SIG-M5 (cell line): ENCODE measurements at places on chromosomes 1 and 21.

- DNase-seq: no peak
Observed at GRCh38 chr1:61403679-61404596, 321.0 kb downstream of the TM2D1 start.

GRCh38 chr1:161082996-161083747 is 6.2 kb downstream of the NECTIN4 start:
- no peak for DNase-seq

- no peak for DNase-seq
Observed at GRCh38 chr1:234106032-234106431, 201.6 kb downstream of the SLC35F3 start.

- no peak for DNase-seq
Observed at GRCh38 chr1:48676822-48677221, 99.9 kb downstream of the BEND5 start.

- no peak for DNase-seq
Observed at GRCh38 chr1:175978926-175979325, 228.2 kb downstream of the COP1 start.

GRCh38 chr1:118184739-118185083 is 317 bp downstream of the SPAG17 start:
- DNase-seq: no peak

DNA sequence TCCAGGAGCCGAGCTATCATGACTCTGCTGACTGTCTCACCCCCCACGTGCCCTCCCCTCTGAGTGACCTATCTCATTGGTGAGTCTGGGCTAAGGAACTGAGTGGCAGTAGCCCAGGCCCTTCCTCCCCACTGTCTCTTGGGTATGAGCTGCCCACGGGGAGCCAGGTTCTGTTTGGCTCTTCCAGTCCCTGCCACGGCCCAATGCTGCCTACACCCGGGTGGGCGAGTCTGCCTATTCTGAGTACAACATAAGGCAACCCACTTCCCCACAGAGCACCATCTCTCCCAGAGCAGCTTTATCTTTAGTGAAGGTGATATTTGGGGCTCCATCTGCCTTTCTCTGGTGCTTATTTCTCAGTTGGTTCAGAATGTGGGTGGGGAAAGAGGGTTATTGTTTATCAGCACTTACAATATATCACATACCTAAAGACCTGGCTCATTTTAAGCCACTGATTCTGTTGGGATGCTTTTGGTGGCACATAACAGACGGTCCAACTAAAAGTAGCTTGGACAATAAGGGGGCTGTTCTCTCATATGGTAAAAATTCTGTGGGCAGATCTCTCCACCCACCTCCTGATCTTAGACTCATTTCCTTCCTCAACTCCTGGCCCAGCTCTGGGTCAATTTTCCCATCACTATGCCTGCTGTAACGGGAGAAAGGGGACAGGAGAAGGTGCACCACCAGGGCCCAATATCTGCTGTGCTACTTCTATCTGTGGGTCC is 27.7 kb upstream of the VWA5B1 start:
- DNase-seq: no peak

- DNase-seq: no peak
Observed at GRCh38 chr1:53207726-53208125, 11.1 kb downstream of the CPT2 start.

DNA sequence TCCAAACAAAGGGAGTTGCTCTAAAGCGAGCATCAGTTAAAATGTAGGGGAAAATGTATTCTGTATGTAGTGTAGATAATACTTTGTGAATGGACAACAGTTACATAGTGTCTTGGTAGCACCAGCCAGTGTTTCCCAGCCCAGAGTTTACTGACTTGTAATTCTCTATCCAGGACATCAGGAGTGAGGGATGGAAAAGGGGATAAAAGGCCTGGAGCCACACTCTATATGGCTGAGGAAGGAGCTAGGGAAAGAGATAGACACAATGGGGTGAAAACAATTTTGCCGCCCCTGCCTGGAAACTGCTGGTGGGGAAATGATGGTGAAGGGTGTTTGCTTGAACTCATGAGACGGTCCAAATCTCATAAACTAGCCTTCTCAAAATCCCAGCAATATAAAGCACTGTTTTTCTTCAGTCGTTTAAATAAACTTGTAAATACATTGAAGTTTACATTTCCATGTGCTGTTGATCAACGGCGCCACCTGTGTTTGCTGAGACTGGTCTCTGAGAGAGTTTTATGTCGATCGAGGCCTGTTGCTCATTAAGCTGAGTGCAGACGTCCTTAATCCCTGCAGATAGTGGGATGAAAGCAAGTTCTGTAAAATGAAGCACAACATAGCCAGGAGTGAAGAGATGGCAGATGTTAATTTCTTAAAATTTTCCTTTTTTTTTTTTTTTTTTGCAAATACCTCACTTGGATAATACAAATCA is 27.9 kb upstream of the AGO1 start:
- no peak for DNase-seq

DNA sequence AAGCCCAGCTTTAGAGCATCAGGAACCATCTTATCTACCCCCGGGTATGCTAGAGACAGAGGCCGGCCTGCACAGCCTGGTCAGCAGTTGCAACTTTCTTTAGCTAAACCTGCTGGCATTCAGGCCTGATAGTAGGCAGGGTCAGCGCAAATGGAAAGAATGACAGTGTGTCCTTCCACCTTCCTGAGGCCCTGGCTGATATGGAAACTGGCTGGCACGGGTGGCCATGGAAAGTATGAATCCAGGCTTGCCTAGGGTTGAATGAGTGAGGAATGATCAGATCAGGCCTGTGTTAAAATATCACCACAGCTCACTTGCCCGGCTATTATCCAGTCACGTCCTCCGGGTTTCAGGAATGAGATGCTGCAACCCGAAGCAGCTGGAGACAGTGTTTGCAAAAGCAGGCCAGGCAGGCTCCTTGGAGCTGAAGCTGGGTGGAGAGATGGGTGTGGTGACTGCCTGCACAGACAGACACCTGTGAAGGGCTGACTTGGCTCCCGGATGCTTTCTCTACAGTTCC is 34.7 kb downstream of the RCAN1 start:
- DNase-seq: no peak

GRCh38 chr1:18819986-18820790 is 39.3 kb downstream of the TAS1R2 start:
- DNase-seq: no peak

DNA sequence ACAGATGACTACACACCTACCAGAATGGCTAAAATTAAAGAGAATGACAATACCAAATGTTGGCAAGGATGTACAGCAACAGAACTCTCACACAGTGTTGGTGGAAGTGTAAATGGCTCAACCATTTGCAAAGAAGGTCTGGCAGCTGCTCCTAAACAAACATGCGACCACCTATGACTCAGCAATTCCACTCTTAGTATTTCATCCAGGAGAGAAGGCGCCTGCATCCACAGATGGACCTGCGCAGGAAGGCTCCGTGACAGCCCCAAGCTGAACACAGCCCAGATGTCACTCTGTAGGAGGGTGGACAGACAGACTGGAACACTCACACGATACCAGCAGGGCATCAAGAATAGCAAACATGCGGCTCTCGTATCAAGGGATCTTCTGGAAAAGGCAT is 6.7 kb downstream of the PTTG1IP start:
- DNase-seq: no peak

DNA sequence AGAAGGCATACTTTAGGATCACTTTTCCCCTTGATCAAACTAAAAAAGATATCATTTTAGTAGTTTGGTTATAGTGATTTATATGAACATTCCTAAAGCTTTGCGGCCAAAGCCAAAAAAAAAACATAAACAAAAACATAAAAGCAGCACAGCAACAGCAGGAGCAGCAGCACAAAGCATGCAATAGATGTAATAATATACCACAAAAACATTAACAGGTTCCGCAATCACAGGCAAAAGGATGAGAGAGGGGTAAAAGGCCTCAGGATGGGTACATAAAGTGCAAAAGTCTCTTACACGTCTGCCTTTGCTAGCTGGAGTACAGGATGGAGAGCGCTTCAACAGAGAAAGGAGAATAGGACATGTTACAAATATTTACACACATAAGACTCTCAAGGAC is 119.0 kb downstream of the COQ8A start:
- no peak for DNase-seq

DNA sequence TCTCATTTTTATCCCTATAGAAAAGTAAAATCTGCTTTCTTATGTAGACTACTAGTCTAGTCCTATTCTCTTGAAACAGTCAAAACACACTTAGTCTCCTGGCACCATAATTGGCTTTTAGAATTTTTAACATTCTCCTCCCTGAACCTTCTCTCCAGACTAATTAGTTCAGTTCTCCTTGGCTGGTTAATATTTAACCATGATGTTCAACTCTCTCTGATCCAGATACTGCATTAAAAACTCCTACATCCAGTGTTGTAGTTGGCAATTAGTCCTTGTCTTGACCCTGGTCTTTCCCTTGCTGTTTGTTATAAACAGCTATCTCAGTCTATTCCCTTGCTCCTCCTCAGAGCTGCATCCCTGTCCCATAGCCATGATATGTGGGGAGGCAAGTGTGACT is 422.9 kb upstream of the BEND5 start:
- no peak for DNase-seq

DNA sequence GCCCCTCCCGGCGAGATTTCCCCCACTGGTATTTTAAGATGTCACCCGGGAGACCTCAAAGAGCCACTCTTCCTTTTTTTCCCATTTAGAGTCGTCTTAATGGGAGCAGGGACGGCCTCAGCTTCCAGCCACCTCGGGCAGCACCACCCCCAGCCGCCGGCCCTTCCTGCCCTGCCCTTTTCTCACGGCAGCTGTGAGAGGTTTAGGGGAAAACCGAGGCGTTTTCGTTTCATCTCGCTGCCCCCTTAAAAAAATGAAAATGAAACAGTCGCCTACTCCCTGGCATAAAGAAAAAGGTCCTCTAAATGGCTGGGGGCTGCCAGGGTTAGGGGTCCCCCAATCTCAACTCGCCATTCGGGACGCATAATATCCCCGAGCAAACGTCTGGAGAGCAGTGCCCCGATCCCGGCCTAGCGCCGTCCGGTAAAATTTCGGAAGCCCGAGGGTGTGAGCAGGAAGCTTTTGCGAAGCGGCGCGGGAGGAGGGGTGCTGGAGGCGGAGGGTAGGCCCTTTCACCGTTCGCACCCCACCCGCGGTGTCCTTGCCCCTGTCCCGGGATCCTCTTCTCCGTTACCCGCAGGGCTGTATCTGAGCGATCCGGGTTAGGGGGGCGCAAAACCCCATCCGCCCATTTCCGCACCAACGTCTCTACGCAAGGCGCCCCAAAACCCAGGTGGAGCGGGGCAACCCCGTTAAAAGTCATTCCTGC is 1.2 kb downstream of the RUNX3 start:
- DNase-seq: no peak

GRCh38 chr1:169809370-169810095 is 14.8 kb upstream of the METTL18 start:
- DNase-seq: no peak

DNA sequence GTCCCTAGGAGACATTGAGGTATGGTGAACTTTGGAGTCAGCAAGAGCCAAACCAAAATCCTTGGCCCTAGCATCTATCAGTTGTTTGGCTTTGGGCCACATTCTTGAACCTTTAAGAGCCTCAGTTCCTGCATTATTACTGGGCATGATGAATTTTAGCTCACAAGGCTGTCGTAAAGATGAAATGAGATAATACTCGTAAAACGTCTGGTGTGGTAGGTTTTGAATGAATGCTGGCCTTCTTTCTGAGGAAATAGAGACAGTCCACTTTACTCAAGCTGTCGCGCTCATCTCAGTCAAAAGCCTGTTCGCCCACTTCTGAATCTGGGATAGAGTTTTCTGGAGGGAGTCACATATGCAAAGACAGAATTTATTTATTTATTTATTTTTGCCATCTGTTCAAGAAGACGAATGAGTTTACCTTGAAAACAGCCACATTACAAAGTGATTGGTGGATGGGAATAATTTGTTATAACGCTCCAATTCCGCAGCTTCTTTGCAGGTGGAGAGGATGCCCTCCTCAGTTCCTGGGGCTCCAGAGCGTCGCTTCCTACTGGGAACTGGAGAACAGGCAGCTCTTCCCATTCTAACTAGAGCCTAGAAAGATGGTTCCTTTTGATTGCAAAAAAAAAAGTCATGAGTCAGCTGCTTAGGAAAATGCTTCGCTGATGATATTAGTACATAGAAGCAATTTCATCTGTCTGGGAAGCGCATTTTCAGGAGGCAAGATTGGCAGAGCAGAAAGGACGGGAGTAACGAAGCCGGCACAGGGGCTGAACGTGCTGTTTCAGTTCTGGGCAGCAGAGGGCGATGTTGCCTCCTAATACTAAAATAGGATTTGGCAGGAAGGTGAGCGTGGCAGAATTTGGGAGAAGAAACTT is 49.9 kb upstream of the CYP2J2 start:
- DNase-seq: no peak

DNA sequence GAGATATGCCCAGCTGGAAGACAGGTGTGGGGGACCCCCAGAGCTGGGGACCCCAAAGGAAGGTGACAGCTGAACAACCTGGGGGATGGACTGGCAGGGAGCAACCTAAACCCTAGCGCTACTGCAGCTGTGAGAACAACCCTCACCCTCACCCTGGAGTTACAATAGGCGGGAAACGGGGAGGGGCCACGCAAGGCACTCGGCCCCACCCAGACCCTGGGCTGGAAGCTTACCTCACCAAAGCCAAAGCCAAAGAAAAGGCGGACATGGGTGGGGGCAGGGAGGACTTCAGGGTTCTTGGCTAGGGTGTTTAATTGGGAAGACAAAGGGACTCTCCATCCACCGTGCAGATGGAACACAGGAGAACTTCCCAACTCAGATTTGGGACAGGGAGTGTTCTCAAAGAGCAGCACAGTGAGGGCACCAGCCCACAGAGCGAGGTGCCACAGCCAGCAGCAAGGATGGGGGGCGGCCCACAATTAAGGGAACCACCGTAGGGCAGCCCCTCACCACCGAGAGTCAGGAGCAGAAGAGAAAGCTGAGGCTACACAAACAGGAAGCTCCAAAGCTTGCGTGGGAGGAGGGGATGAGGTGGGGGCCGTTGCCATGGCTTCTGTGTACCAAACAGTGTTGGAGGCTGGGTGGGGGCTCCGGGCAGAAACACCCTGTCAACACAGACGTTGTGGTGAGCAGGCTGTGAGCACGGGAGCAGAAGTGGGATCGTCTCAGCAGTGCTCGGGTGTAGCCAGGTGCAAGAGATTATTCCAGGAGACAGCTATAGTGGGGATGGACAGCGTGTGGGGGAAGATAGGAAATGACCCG is 1.9 kb downstream of the TAGLN2 start:
- DNase-seq: peak; percentile 76

- no peak for DNase-seq
Observed at GRCh38 chr1:168603501-168604110, 27.2 kb downstream of the XCL1 start.

DNA sequence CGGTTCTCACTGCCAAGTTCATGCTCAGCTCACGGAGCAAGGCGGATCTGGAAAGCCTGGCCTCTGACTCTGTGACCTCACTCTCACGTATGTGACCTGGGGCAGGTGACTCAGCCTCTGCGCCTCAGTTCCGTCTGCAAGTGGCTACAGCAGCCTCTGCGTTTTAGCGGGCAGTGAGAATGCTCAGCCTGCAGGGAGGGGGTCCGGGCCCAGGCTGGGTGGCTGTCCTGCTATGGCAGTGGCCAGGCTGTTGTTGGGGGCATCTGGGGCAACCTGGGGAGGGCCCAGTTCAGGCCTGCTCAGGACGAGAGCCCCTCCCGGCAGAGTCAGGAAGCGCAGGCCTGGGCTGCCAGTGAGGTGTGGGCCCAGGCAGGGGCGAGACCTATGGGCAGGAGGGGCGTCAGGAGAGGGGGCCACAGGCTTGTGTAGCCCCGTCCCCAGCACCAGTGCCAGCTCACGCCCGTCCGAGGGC is 27.9 kb downstream of the ARHGEF16 start:
- no peak for DNase-seq

GRCh38 chr1:111719674-111720132 is 19.5 kb downstream of the INKA2 start:
- no peak for DNase-seq

- no peak for DNase-seq
Observed at GRCh38 chr1:1768249-1768992, 9.8 kb downstream of the NADK start.

GRCh38 chr1:182962554-182963115 is 9.7 kb upstream of the SHCBP1L start:
- peak; percentile 44 for DNase-seq
